ENCODE measurements at places on chromosomes 16 and 17.

- DNase-seq = peak; percentile 26
Measured at GRCh38 chr16:15434425-15435215, at the start of gene BMERB1. BMERB1 (plus strand) TSS chr16:15434588; CDS start chr16:15434654, 66 bp downstream.

GRCh38 chr16:5604770-5605169 lies 507.2 kb upstream of the EEF2KMT start:
- DNase-seq = no peak

GRCh38 chr16:88274847-88275246 lies 107.9 kb upstream of the ZNF469 start:
- DNase-seq = no peak

- DNase-seq = no peak
Measured at GRCh38 chr16:85089525-85089924, 22.7 kb downstream of the CIBAR2 start.

DNA sequence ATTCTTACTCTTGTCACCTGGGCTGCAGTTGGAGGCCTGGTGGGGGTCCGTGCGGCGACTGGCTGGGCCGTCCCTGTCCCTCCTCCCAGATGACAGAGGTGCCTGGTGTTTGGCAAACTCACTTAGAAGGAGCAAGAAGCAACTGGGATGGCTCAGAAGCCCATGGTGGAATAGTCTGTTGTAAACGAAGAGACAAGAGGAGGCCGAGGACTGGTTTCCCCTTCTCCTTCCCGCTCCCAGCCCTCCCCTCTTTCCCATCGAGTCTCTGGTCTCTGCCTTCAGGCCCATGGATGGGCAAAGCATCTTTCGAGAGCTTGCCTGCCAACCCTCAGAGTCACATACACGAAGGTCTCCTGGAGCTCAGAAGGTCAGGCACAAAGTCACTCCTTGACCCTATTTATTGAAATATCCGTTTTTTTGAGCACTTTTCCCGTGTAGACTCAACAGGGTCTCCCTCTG lies 364.4 kb downstream of the SEC14L1 start:
- no peak for DNase-seq
